ENCODE measurements at places on chromosomes 12 and 14.

- DNase-seq, result no peak
These were observed 15.2 kb downstream of the FGFR1OP2 start for GRCh38 chr12:26953447-26953846.

- no peak for DNase-seq
These were observed 19.1 kb downstream of the BBS10 start for GRCh38 chr12:76329159-76329558.

DNA sequence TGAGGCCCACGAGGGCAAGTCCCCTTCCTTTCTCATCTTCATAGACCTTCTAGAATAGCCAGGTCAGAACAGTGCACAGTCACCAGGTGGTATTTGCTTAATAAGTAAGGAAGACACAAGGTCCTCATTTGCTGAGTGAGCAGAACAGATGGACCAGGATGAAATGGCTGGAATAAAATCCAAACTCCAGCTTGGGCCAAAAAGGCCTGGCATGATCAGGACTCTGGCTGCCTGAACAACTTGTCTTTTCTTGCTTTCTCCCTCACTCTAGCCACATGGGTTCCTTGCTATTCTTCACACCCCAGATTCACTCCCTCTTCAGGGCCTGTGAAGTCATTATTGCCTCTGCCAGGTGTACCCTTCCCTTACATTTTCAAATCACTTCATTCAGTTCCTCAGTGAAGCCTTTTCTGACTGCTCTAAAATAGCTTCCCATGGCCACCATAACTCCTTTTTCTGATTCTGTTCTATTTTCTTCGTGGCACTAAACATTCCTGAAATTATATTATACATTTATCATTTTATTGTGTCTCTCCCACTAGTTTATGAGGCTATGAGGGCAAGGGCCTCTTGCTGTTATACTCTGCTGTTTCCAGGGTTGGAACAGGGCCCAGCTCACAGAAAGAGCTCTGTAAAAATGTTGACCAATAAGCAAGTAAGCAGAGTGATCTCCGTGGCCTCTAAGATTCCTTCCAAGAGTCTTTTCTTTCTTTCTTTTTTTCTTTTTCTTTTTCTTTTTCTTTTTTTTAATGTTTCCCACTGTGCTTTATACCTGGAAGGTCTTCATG lies 150.8 kb downstream of the TTC8 start:
- DNase-seq, result no peak

GRCh38 chr12:123960856-123961255 lies 11.8 kb downstream of the CCDC92 start:
- no peak for DNase-seq

DNA sequence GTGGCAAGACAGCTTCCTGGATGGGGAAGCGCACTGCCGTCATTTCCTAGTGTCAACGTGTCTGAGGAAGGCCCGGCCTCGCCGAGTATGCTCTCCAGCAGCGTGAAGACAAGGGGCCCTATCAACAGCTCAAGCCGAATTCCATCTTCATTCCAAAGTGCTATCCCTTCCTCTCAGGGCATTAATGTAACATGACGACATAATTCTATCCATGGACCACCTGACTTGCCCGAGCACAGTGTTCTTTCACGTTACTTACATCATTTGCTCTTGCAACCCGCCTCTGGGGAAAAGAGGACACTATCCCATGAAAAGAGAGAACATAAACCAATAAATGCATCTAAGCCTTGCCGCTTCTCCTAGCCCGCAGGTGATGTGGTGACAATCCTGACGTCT lies 22.9 kb downstream of the CCDC92 start:
- no peak for DNase-seq

DNA sequence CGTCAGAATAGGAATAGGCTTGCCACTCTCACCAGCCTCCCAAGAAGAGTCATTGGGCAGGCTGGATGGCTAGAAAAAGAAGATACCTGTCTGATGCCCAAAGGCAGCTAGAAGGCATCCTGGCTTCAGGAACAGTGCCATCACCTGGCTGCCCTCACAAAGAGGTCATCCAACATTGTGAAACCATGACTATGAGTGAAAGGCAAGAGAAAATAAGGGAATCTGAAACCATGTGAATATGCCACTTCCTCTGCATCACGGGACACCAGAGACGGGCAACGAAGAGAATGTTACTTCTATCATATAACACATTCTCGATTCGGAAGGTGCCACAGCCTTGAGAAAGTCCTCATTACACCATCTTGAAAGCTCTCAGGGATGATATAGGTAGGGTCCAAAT lies 182.0 kb downstream of the DAD1 start:
- no peak for DNase-seq

DNA sequence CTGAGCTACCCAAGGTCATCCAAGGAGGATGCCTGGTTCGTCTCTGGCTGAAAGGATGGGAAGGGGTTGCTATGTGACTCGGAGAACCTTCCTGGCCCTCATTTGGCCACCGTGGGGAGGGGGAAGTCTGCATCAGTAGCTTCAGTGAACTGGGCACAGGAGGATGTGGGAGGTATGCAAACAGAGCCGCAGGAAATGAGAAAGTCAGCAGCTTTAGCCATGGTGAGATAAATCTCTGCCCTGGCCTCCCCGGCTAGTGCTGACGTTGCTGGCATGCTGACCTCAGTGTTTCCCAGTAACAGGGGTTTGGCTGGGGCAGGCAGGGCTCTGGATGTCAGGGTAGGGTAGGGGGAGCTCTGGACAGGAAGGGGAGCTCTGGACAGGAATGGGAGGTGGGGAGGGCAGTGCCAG lies 2.3 kb upstream of the CEBPE start:
- DNase-seq, result no peak

DNA sequence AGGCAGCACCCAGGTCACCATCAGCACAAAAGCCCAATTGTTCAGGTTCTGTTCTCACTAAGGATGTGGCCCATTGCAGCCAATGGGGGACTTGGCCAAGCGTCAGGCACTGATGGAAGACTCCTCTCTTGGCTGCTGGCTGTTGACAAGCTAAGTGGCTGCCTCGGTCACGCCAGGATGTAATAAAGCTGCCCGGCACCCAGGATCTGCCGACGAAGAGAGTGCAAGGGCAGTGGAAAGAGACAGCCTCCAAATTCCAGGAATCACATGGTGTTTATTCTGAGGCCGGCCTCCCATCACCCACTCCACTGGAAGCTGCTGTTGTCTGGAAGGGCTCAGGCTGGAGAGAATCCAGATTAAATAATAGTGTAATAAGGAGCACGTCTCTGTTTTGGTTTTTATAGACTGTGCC lies 451.8 kb upstream of the TBX3 start:
- DNase-seq, result peak; percentile 77

DNA sequence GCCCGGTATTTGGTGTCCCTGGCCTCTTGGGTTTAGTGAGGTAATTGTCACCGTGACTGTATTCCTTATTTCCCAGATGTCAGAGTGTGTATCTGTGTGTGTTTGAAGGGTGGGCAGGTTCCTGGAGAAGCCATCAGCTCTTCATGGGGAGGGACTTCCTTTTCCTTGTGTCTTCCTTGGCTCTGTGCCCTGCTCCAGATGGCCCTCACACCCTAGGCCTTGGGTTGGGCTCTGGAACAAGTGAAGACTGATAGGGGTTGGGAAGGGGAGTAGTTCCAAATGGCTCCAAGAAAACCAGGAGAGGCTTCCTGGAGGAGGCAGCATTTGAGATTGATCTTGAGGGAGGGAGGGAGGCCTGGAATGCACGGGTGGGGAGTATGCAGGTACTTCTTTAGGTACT lies 43.8 kb upstream of the PRIMA1 start:
- DNase-seq, result no peak

DNA sequence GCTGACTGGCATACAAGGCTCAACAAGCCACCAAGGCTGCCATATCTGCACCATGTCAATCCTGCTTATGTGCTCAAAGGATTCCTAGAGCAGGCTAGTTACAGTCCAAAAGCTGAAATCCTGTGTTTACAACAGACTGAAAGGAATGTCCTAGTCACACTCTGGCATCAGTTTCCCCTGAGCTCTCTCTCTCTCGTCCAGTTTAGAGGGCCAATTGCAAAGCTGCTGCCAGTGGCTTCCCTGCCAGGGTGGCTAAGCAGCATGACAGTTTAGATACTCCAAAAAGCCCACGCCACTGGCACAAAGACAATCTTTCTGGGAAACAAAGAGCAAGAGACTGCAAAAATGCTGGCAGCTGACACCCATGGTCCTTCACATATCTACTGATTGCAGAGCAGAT lies 392.1 kb downstream of the RPS29 start:
- DNase-seq, result no peak

DNA sequence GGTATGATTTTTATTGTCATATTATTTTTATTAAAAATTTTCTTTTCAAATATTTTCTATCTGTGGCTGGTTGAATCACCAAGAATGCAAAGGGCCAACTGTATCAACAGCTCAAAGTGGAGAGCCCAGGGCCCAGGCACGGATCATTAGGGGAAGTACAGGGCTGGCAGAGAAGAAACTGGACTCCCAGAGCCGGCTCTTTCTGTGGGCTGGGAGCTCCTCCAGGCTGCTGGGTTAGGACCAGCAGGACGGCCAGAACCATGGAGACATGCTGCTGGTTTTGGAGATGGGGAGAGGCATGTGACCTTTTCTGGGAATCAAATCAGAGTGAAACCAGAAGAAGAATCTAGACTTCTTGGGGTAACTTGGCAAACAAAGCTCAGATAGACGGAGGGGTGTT lies 220.5 kb downstream of the CACNA1C start:
- DNase-seq, result no peak

DNA sequence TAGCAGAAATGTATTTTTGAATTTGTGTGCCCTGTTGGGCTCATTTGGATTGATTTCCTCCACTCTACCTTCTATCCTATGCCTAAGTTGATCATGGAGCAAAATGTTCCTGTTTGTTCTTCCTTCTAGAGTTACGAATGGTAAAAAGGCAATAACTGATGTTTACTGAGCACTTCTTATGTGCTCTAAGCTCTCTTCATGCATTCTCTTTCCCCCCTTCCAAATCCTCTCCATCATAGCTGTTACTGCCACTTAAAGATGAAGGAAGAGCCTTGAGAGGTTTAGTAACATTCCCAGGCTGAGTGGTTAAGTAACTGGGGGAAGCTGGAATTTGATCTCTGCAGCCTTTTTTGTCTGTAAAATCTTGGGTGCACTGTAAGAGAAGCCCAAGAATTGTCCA lies 60.1 kb downstream of the CHST11 start:
- DNase-seq, result no peak

DNA sequence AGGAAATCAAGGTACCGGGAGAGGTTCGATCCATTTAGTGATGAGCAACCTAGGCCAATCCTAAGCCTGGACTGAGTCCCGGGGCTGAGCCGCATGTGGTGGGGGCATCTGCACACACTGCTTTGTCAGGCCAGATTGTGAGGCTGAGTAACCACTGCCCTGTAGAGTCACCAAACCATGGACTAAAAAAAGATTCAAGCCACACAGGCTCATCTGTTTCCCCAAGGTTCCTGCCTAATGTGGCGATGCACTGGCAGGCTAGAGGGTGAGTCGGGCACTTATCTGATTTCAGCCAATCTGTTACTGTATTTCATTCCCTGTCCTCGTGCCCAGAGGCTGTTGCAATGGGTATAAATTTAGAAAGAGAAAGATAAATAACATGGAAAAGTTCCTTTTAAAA lies 140.8 kb downstream of the TTC7B start:
- no peak for DNase-seq

DNA sequence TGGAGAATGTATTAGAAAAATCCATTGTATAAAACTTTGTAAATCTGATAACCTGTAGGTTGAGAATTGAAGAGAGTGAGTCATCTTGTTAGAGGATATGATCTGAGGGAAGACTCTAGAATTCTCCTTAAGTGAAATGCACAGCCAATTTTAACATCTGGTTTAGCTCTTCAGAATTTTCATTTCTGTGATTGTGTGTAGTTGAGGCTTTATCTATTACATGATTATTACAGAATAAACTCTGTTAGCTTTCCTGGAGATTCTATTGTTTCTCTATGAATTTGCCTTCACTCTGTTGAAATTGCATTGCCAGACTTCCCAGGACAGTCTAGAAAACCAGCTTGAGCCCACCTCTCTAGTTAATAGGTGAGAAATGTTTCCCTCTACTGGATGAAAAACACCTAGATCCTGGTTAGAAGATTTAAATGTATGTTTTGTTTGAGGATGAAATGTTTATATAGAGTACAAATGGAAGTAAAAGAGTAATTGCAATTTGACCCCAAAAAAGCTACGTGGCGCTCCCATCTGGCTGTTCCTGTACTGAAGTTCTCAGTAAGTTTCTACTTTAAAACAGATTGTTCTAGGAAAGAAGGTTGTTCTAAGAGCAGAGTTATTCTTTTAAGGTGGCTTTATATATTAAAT lies 2.9 kb downstream of the NUDT4 start:
- no peak for DNase-seq

DNA sequence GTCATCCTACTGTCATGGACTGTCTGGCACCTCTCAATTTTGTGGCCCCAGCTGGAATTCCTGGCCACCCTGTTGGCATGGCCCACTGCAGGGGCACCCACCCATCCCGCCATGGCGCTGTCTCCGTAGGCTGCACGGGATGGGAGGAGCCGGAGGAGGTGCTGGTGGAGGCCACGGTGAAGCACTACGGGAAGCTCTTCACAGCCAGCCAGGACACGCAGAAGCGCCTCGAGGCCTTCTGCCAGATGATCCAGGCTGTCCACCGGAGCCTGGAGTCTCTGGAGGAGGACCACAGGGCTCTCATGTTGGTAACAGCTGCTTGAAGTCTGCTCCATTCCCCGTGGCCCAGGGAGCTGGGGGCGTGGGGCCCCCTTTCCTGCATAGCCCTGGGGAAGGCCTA lies 3.9 kb downstream of the CCDC197 start:
- no peak for DNase-seq

- no peak for DNase-seq
These were observed 1009.7 kb downstream of the VRK1 start for GRCh38 chr14:97806891-97807290.

- no peak for DNase-seq
These were observed 87.5 kb downstream of the SLC6A15 start for GRCh38 chr12:84825149-84825548.

DNA sequence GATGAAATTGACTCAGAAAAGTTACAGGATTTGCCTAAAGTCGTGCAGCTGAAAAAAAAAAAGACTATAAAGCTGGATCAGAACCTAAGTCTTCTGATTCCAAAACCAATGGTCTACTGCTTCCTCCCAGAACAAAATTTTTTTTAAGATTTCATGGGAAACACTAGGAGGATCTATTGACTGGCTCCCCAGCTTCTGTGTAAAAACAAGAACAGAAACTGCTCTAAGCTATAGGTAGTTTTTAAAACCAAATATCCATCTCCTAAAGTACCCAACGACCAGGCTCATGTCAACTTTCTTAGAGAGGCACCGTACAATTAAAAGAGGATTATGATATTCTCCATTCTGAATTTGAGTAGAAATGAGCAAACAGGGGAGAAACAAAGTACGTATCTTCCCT lies 9.4 kb downstream of the FMNL3 start:
- no peak for DNase-seq

DNA sequence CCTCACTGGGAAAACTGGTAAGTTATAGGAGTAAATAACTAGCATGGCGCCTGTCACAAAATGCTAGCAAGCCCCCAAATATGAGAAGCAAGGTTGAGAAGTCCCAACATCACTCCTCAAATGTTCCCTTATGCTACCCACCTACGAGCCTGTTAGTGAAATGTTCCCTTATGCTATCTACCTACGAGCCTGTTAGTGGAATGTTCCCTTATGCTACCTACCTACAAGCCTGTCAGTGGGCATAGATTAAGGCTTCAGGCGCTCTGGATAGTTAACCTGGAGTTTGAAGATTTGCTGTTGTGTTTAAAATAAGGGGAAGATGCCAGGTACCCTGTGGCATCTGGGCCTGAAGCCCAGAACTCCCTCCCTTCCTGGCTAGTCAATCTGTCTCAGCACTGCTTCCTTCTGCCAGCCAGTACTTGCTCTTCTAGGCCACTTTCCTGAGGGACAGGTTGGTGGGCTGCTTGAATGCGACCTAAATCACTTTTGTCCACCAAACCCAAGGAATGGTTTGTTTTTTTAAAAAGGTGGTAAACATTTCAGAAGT lies 67.1 kb upstream of the SINHCAF start:
- DNase-seq, result peak; percentile 8
